ENCODE measurements at places on chromosomes 3 and 15. TPM values are rescaled to one million over a fixed set of nuclear protein-coding genes. Genes with fewer than 3 reads are reported as not detected.
A peak's percentile ranks its signal among the peaks of the same experiment; 100 is the strongest.

CASR gene
- not detected for total RNA-seq

DNA sequence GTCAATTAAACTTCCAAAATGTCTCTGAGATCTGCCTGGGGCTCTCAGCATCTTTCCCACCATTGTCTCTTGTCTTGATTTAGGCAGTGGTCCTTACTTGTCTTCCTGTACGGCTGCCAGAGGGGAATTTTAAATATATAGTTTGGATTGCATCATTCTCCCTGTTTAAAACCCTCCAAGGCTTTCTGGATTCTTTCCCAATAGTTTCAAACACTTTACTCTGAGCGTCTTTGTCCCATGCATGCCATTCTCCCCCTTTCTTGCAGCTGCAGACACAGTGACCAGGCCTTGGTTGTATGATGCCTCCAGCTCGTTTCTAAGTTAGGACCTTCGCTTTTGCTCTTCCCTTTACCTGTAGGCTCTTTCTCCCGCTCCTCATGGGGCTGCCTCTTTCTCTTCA lies 323.3 kb upstream of the CTNNB1 start:
- peaks cover 34% of the 10 kb centered on the region for H3K4me1 ChIP-seq
- no peak overlapping the region for H3K27ac ChIP-seq
- peaks cover 4% of the 10 kb centered on the region for H3K36me3 ChIP-seq
- no peaks in the 10 kb centered on the region for H3K27me3 ChIP-seq
- peak; percentile 38 for DNase-seq
- no peak overlapping the region for H3K4me3 ChIP-seq

DNA sequence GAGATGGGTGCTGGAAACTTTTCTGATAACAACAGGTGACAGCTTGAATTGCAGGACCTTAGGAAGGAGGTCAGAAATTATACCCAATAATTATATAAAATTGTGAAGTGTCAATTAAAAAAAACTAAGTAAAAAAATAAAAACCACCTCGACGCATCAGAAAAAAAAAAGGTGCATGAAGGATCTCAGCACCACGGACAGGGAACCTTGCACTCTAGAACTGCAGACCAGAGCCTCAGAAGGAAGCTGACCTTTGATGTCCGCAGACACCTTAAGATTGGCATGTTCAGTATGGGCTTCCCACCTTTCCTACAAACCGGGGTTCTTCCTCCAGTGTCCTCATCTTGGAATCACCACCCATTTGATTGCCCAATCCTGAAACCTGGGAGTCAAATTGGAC lies 60.9 kb downstream of the SCN10A start:
- H3K27ac ChIP-seq, result no peak overlapping the region
- H3K4me1 ChIP-seq, result no peaks in the 10 kb centered on the region
- peaks cover 11% of the 10 kb centered on the region for H3K27me3 ChIP-seq

DNA sequence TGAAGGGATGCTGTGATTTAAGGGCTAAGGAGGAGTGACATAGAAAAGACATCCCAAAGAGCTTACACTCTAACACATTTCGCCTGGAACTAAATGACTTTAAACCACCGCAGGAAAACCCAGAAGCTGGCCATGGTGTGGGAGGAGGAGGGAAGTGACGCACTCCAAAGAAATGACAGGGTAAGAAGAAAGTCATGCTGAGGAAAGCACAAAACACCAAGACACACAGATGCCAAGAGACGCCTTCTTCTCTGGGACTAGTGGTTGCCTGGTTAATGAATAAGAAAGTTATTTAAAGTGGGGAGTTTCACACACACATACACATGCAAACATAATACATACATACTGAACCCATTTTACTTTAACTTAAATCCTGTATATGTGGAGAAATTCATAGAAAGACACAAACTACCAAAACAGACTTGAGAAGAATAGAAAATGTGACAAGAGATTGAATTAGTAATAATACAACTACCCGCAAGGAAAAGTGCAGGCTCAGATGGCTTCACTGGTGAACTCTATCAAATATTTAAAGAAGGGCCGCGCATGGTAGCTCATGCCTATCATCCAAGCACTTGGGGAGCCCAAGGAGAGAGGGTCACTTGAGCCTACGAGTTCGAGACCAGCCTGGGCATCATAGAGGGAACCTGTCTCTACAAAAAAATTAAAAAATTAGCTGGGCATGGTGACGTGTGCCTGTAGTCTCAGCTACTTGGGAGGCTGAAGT lies 125.5 kb downstream of the NSMCE3 start:
- no peaks in the 10 kb centered on the region for H3K36me3 ChIP-seq
- no peak overlapping the region for H3K4me3 ChIP-seq
- peaks cover 38% of the 10 kb centered on the region for H3K27me3 ChIP-seq
- no peak for DNase-seq

C2CD4A gene
- not detected for total RNA-seq

DNA sequence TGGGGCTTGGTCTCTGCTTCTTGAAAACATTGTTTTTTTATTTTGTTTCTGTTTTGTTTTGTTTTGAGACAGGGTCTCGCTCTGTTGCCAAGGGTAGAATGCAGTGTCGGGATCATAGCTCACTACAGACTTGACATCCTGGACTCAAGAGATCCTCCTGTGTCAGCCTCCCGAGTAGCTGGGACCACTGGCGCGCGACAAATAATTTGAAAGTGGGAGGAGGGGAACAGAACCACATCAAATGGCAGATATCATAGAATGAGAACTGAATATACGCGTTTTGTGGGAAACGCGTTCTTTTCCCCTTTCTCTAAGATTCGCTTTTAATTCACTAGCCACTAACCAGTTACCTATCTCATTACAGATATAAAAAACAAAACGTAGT lies 641 bp upstream of the VPS13C start:
- no peaks in the 10 kb centered on the region for H3K36me3 ChIP-seq
- DNase-seq, result no peak
- H3K4me1 ChIP-seq, result peaks cover 28% of the 10 kb centered on the region
- no peaks in the 10 kb centered on the region for H3K27me3 ChIP-seq
- H3K4me3 ChIP-seq, result peak overlapping the region; percentile 88

GRCh38 chr3:53196575-53197407 lies 35.8 kb downstream of the PRKCD start:
- H3K27me3 ChIP-seq, result no peaks in the 10 kb centered on the region
- no peak overlapping the region for H3K4me3 ChIP-seq
- no peak overlapping the region for H3K27ac ChIP-seq
- no peaks in the 10 kb centered on the region for H3K36me3 ChIP-seq
- peak; percentile 55 for DNase-seq

PDCD6IP gene
- total RNA-seq, result 304 TPM

KBTBD13 gene
- not detected for total RNA-seq

ARHGEF26 gene
- 0.63 TPM for total RNA-seq

DNA sequence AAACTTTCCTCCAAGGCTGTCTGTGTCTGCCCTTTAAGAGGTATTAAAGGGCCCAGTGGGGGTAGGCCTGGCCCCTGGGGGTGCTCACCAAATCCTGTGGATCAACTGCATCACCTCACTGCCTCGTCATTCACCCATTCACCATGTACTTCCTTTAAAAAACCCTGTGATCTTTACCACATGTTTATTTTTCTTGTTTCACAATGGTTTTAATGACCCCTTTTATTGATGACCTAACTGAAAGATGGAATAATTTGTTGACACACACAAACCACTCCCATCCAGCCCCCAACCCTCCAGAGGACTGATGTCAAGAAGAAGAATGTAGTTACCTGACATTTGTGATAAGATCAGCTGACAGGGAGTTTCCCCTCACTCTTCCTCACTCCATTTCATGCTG lies 40.8 kb downstream of the KCNAB1 start:
- H3K4me1 ChIP-seq, result no peaks in the 10 kb centered on the region
- H3K4me3 ChIP-seq, result no peak overlapping the region
- no peaks in the 10 kb centered on the region for H3K36me3 ChIP-seq
- peaks cover 2% of the 10 kb centered on the region for H3K27me3 ChIP-seq
- no peak overlapping the region for H3K27ac ChIP-seq
- DNase-seq, result no peak

CRYGS gene
- 4.0 TPM for total RNA-seq

TLE3 gene
- total RNA-seq, result 21.6 TPM

- peaks cover 10% of the 10 kb centered on the region for H3K4me1 ChIP-seq
- no peak for DNase-seq
- peaks cover 8% of the 10 kb centered on the region for H3K36me3 ChIP-seq
These were observed 18.0 kb downstream of the UBE2E2 start for GRCh38 chr3:23221136-23221535.

DNA sequence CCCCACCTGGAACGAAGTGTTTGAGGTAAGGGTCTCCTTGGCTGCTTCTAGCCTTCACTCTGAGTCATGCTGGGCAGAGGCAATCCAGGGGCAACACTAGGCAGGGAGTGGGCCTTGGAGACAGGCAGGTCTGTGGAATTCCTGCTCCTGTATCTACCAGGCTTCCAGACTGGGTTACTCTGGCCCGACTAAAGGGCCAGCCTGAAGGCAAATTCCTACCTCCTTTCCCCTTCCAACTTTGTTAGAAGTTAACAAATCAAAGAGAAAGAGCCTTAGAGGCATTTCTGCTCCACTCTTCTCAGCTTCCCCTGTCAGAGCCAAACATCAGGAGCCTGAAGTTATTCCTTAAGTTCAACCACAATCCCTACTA lies 30.1 kb downstream of the ESYT3 start:
- no peaks in the 10 kb centered on the region for H3K36me3 ChIP-seq
- no peak overlapping the region for H3K27ac ChIP-seq
- H3K27me3 ChIP-seq, result no peaks in the 10 kb centered on the region
- no peak overlapping the region for H3K4me3 ChIP-seq

DNA sequence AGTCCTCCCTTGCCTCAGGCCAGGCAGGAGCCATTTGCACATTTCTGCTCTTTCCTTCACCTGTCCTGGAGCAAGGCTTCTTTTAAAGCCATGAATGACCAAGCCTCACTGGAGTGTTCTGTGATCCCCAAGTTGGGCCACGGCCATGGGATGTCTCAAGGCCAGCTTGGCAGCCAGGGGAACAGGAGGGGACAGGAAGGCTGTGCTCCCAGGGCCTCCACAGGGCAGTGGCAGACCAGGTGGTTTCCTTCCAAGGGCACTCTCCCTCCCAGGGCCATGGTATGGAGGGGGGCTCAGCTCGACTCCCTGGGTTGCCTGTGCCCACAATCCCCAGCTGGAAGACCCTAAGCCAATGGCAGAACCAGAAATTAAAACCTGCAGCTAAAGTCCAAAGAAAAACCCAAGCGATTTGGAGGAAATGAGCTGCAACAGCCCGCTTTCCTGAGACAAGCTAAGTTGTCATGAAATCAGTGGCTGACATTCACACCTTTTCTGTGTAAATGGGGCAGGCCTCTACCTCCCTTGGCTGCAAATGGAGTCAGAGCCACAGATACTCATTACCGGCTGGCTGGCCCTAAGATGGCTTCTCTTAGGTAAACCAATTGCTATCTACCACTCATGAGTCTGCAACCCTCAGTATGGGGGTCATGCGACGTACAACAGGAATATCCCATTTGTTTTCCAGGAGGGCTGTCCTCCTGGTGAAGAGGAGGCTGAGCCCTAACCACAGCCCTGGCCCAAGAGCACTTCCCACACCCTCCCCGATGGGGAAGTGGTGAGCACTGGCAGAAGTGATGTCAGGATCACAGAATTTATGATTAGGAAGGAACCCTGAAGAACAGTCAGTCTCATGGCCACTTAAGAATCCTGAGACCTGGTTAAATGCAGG lies 83.3 kb downstream of the SNRK start:
- no peak overlapping the region for H3K27ac ChIP-seq
- no peaks in the 10 kb centered on the region for H3K4me1 ChIP-seq
- DNase-seq, result no peak
- H3K27me3 ChIP-seq, result no peaks in the 10 kb centered on the region
